Stimulated activated CD4-positive, alpha-beta T cell treated with anti-CD3 and anti-CD28 coated beads, TNF-alpha, amount 100 ng/mL, for 1 hour (primary cell): ENCODE measurements at places on chromosomes 11 and 22.

DNA sequence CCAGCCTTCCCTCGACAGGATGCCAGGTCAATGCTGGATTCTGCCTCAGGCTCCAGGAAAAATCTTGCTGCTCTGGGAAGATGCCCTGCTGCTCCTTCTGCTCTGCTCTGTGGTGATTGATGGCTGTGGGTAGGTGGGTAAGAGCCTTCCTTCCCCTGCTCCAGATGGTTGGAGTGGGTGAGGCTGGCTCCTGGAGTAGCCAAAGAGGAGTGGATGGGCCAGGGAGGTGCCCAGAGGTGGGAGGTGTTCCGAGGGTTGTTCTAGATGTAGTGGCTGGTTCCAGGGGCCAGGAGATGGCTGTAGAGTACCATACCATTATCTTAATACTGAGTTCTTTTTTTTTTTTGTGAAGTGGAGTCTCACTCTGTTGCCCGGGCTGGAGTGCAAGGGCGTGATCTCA lies 99.6 kb upstream of the THY1 start:
- no peak for DNase-seq

DNA sequence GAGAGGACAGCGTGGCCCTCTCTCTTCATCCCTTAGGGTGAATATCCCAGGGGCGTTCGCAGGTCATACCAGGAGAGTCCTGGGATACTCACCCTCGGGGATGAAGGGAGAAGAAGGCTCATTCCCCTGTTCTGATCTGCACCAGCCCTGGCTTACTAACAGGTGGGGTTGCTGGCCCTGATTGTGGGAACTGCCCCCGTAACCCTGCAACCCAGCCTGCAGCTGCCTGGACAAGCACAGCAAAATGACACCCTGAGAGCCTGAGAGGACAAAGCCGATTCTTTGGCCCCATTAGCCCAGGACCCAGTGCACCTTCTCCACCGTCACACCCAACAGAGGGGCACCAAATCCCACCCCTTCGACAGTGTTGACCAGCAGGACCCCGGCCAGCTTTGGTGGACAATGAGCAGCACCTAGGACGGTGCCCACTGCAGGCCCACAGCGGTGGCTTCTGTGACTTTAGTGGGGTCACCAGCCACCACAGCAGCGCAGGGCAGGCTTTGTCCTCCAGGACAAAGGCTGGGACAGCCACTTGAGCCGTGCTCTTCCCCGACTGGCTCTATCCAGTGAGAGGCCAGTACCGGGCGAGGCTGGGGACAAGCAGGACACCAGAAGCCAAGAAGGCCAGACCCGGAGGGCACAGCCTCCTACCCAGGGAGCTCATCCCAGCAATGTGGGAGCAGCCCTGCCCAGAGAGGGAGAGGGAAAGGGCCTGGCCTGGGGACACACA lies 98.5 kb upstream of the RTL6 start:
- no peak for DNase-seq

DNA sequence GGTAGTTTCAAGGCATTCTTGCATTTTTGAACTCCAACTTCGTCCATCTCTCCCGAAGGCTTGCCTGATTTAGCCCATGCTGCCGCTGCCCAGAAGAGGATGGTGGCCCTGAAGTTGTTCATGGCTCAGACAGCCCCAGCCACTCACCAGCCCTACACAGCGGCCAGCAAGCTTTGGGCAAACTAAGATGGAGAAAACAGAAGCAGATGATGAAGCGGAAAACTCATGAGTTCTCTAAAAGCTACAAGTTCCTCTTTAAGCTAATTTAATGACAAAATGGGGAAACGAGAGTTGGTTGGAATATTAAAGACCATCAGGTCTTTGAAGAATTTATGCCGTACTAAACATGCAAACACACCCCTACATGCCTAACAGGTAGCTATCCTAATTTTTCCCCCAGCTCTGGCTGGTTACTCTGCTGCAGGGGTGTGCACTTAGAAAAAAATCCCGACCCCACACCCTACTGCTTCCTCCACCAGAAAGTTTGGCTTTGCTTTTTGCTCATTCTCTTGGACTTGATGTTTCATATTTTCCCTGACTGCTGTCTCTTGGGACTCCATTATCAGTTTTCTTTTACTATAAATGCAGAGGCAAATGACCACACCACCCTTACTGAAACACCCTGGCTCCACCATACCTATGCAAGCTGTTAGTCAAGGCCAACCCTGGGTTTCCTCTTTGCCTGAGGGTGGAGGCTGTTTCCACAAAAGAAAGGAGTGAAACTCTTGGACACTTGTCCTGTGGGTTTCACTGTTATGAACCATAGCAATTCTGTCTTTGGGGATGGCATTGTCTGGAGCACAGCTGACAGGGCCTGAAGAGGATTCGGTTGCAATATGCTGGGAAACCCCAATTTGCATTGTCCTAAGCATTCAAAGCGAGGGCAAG lies at the start of gene MPEG1:
Gene MPEG1 (minus strand): TSS at position 184 of the 888 bp plus-strand sequence. CDS start 62 bp downstream, at position 122.
- DNase-seq = no peak

DNA sequence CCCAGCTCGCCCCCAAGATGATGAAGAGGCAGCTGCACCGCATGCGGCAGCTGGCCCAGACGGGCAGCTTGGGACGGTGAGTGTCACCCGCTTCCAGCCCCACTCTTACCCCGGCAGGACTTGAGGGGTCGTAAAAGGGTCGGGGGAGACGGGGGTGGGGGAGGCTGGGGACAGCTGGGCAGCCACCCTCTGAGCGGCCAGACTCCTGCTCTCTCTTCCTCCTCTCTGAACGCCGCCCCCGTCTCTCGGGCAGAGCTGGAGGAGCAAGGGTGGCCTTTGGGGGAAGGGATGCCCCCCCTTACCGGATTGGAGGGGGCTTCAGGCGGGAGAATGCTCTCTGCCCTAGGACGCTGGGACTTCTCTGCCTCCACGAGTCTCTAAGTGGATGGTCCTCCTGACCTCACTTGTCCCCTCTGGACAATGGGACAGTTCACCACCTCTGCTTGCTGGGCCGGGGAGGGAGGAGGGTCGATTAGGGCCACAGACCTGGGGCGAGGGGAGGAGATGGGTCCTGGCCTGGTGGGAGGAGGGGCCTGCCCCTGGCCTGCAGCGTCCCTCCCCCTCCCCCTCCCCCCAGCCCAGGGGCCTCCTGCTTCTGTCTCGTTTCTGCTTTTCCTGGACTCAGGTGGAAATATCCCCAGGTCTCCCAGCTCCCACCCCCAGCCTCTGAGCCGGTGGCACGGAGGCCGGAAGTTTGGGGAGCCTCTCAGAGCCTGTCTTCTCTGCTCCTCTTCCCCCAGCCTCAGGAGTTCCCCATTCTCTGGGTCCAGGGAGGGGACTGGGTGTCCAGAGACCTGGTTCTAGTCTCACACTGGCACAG lies 512 bp downstream of the SH3BP1 start:
- no peak for DNase-seq

DNA sequence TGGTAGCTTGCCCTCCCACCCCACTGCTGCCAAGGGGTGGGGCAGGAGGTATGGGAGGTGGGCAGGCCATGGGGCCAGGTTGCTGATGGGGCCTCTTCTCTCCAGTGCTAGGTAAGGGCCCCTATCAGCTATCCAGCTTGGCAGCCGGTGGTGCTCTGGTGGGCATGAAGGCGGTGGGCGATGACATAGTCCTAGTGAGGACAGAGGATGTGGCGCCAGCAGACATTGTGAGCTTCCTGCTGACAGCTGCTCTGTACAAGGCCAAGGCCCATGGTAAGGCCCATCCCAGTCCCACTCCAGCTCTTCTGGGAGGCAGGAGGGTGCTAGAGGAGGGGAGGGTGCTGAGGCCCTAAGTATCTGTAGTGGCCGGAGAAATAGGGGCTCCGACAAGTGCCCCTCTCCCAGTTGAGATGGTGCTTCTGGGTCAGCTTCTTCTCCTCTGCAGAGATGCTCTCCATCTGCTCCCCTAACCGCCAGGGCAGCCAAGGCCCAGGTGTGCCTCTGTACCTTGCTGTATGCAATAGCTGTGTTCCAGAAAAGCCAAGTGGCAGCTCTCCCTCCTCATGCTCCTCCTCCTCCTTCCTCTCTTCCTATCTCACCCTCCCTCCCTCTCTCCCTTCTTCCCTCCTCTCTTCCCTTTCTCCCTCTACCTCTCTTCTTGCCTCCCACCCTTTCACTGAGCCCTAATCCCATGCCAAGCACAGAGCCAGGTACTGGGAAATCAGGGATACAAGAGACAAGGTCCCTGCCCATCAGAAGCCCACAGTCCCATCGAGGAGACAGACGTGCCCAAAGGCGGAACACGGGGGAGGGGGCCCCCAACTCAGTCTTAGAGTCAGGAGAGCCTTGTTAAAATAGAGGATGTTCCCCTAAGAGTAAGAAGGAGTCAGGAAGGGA lies 55.3 kb downstream of the OTOG start:
- no peak for DNase-seq

DNA sequence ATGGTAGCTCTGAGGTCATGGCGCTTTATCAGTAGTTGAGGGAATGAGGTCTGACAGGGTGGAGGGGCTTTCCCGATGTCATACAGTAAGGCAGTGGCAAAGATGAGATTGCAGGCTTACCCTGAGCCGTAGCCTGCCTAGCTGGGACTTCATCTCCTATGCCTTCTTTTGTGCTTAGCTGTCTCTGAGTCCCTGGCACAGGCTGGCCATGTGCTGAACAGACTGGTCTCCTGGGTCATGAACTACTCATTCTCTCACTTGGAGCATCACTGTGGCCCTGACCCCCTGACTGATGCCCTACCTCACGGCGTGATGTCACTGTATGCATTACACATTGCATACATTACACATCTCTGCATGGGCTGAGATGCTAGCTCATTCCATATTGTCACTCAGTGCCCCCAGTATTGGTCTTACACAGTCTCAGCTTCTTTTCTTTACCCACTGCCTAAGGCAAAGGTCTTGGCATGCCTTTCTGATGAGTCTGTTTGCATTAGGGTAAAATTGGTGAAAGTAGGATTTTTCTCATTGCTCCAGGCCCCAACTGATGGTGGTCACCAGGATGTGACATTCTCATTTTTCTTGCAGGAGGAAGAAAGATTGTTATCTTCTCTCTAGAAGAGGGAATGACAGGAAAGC lies 389.4 kb upstream of the CADM1 start:
- DNase-seq = no peak

DNA sequence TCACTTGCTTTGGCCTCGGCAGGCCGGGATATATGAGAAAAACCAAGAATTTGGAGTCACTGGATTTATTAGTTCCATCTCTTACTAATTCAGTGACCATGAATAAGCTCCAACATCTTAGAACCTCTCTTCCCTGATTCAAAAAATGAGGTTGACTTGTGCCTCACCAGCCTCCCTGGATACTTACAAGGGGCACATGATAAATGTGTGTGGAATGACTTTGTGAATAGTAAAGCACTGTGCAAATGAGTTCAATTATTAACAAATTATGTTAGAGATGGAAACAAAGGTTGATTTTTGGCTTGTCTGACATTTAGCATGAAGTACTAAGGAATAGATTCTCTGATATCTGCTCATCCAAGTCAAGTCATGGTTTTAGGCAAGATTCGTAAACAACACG lies 104.1 kb downstream of the TRIM44 start:
- DNase-seq = no peak

GRCh38 chr11:1057806-1058205 lies 16.9 kb upstream of the MUC2 start:
- no peak for DNase-seq

- DNase-seq = no peak
Measured at GRCh38 chr11:3169255-3170043, 4.3 kb upstream of the OSBPL5 start.

GRCh38 chr22:49377306-49377705 lies 450.4 kb downstream of the BRD1 start:
- DNase-seq = no peak

DNA sequence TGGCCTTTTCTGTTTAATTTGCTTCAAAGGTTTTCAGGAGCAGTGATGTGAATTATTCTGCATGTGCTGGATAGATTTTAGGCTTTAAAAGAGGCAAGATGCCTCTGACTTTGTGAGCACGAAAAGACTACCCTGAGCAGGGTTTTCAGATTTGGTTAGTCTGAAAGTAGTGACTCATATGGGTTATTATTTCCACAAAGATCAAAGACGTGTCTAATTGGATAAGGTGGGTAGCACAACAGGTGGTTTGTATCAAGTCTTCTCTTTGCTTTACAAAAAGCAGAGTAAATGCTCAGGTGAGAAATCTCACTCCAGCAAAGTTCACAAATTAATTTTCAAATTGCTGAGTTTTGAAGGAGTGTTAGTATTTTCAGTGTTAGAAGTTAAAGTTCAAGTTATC lies 37.6 kb upstream of the DBX1 start:
- DNase-seq = no peak

- DNase-seq = no peak
Measured at GRCh38 chr11:117020869-117021564, 77.2 kb downstream of the SIK3 start.
